Left ventricle myocardium inferior (tissue), 1 donor: ENCODE measurements at places on chromosomes 2 and 18.

GRCh38 chr2:128636802-128637147 lies 318.1 kb upstream of the HS6ST1 start:
- no peak for DNase-seq

DNA sequence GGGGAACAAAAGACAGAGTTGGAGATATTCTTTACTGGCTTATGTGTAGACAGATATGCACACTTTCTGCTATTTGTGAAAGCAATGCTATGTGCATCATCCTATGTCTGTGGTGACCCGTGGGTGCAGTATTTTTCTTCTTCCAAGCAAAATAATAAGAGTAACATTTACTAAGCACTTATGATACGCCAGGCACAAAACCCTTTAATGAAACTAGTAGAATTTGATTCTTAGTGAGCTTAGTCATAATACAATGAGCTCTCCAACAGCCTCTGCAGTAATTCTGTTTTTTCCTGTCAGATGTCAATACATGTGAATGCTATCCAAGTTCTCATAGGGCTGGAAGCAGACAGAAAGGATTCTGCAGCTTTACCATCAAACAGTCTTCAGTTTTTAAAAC lies 130.6 kb downstream of the RAD51AP2 start:
- no peak for DNase-seq

DNA sequence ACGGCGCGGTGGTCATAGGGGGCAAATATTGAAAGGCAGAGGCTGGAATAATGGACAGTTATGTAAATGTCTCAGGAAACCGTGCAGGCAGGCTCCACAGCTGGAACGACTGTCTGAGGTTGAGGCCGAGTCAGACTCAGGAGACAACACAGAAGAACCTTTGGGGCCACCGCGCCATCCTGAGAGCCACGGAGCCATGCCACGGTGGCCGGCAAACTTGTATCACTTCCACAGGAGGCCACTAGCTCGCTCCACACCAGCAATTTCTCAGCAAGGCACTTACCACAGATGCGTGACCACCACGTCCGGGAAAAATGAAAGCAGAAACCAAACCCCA lies 156.7 kb upstream of the SALL3 start:
- DNase-seq: no peak

DNA sequence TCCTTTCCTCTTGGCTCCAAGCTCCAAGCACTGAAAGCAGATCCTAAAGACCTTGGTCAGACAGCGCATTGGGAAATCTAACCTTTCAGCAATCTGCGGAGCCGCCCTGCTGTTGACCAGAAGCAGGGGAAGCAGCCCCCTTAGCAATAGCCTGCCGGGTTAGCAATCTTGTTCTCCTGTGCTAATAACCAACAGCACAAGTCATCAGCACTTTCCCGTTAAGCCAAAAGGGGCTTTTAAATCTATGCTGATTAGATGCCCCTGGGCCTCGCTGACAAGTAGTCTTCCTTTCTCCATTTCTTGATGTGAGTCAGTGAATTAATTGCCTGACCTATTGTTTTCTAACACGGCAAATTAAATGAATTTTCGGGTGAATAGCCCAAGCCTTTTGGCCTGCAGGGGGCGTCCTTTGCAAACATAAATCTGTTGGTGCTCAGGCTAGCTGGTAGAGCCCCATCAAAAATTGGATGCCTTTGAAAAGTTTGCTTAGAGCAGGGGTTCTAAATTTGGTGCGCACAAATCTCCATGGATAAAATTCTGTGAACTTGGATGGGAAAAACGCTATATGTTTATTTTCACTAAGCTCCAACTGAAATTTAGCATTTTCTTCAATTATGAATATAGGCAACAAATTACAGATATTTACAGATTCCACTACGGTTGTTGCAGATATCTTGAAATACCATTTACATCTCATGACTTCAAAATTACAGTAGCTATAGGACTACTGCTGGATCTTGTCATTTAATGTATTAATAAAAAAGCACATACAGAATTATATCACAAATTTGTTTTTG lies 24.6 kb downstream of the MAIP1 start:
- peak; percentile 84 for DNase-seq

DNA sequence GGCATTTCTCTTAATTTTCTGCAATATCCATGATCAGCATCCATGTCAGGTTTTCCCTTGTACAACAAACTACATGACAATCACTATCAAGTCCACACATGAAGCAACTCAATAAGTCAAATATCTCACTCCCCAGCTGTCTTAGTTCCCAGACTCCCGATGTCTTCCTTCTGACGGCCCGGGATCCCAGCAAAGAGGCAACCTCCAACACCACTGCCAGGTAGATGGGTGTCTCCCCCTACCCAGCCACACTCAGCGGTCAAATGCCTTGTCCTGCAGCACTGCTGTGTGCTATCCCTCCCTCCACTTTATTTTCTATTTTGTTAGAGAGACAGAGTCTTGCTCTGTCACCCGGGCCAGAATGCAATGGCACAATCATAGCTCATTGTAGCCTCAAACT lies 23.3 kb downstream of the TRABD2A start:
- no peak for DNase-seq

DNA sequence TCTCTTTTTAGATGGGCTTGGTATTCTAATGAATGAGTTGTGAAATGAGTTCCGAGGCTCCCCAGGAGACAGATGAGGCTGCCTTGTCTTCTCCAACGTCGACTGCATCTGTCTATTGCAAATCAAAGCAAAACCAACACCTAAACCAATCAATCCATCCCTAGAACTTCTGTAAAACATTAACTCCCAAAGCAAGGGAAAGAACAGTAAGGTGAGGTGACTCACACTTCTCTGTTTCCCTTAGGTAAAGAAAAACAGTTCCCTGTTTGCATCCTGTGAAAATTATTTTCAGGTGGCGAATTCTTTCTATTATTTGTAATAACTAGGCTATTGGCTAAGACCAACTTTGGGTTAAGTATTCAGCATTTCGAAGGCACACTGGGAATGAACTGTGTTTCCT lies 249.4 kb downstream of the EPHA4 start:
- DNase-seq: no peak

DNA sequence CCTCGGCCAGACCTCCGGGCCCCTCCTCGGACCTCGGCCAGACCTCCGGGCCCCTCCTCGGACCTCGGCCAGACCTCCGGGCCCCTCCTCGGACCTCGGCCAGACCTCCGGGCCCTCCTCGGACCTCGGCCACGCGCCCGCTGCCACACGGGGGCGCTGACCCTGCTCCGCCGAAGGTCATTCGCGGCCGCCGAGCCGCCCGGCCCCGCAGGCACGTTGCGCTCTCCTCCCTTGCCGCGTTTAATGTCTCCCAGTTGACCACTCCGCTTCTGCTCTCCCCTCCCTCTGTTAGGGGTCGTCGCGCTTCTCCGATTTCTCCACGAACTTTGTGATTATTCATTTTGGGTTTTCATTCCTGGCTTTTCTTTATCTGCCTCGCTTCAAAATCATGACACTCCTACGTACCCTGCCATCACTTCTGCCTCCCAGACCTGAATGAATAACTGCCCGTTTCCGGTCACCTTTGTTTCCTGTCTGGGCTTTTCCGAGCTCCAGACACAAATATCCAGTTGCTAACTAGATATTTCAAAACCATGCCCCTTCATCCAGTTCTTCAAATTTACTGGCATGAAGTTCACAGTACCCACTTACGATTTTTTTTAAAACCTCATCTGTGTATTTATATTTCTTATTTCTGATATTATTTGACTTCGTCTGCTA lies 14.8 kb upstream of the COLEC12 start:
- DNase-seq: no peak

GRCh38 chr2:38966006-38966405 lies 76.3 kb downstream of the ARHGEF33 start:
- no peak for DNase-seq

- no peak for DNase-seq
Observed at GRCh38 chr2:157902692-157903091, 26.6 kb upstream of the ACVR1 start.
